ENCODE measurements at places on chromosomes 11 and 22.
A peak's percentile ranks its signal among the peaks of the same experiment; 100 is the strongest.

DNA sequence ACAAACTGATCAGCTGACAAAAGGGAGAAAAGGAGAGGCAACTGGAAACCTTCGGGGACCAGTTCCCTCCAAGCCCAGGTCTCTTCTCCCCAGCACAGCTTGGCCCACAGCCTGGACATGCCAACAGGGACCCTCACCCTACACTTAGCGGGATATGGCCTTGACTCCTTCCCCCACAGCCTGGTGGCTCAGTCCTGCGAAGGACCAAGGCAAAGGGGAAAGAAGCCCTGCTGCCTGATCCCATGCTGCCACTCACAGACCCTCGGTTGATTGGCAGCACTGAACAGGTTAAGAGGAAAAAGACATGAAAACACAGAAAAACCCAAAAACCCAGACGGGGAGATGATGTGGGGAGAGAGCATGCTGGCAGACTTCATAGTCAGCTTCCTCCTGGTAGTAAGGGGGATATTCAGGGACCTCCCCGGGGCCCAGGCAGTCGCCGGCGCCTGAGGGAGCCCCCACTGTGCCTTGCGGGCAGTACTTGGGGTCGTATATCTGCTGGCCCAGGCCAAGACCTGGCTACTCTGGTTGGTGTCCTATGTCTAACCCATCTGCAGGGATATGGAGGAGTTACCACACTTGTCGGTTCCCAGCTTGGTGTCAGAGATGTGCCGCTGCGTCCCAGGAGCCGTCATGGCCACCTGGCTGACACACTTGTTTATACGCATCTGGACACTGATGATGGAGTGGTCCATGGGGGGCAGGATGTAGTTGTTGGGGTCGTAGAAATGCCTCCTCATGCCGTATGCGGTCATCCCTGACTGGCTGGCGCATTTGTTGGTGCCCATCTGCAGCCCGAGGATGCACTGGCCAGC, 34.2 kb upstream of the HORMAD2 start:
- no peak for DNase-seq

DNA sequence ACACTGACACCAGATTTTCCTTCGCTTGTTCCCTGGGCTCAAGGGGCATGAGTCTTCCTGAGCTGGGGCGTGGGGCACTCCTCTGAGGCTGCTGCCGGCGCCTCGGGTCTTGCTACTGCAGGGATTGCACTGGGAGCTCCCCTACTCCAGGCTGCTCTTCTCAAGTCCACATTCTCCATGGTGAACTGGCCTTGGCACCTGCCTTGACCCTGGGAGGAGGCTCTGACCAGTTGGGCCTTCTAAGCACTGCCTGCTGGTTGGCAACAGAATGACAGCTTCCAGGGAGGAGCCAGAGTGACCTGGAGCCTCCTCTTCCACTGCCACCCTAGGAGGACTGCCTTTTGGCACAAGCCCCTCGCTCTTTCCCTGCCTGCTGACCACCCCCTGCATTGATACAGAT, 9.5 kb downstream of the FREY1 start:
- DNase-seq = no peak

DNA sequence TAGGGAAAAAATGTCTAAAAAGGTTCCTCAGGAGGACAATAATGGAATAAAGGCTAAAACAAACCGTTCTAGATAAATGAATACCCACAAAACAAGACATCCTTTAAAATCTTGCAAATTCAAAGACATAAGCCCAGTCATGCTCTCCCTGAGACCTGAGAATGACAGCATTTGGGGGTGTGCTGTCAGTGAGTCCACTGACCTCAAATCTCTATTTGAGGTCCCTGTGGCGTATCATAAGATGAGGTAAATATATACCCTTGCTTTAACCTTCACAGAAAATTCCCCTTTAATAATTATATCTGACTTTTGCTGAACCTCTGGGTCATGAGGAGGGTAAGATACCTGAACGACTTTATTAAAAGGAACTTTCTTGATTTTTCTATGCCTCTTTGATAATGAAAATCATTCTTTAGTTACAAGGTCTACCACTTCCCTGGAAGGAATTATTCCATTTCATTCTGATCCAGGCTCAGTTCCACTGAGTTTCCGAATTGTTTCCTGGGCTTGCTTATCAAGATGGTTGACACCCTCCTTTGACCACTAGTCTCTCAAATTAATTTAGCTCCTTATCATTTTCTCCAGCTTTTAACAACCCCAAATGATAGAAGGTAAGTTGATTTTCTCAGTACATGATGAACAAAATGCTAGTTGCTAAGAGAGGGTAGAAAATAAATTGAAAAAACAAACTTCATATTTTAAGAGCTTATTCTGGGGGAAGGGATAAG, 53.8 kb upstream of the CHRM4 start:
- no peak for DNase-seq

GRCh38 chr11:44199298-44199697, 103.8 kb downstream of the EXT2 start:
- DNase-seq = no peak

GRCh38 chr11:14290422-14290821, 68.6 kb downstream of the RRAS2 start:
- DNase-seq = no peak

GRCh38 chr11:100403816-100404215, 283.3 kb upstream of the ARHGAP42 start:
- DNase-seq = no peak

- DNase-seq = no peak
Observed at GRCh38 chr22:48757985-48758561, 1069.6 kb downstream of the BRD1 start.

- no peak for DNase-seq
Observed at GRCh38 chr22:50316114-50317065, 8.9 kb upstream of the PLXNB2 start.

DNA sequence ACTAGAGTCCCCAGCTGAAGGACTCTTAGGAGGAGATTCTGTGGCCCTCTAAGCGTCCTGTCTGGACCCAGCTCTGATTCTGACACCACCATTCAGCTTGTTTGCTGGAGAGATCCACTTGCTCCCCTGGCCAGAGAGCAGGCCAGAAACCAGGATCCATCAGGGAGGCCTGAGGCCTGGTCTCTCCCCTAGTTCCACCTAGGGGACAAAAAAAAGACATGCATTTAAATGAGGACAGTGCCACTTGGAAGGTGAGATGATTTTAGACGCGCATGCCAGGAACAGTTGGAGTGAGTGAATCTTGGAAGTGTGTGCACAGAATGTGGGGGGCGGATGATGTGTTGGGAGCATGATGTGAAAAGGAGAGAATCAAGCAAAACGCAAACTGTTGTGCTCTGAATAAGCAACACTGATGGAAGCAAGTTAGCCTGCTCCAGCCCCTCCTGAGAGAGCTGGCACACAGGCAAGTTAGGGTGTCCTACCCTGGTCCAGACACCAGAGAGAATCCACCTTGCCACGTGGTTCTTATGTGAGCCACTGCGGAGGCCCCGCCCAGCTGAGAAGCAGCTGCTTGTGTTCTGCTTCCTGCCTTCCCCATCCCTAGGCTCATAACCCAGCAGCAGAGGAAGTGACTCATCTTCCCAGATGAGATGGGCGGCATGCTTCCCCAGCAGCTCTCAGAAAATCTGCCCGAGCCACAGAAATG, 8.0 kb upstream of the SLCO2B1 start:
- peak; percentile 69 for DNase-seq

- no peak for DNase-seq
Observed at GRCh38 chr11:33892906-33893594, 1.2 kb upstream of the LMO2 start.

GRCh38 chr22:33070600-33070999, 12.4 kb upstream of the SYN3 start:
- no peak for DNase-seq

GRCh38 chr11:94974178-94974577, 669 bp downstream of the KDM4D start:
- no peak for DNase-seq

- DNase-seq = no peak
Observed at GRCh38 chr11:2305788-2306451, 4.1 kb downstream of the TSPAN32 start.

DNA sequence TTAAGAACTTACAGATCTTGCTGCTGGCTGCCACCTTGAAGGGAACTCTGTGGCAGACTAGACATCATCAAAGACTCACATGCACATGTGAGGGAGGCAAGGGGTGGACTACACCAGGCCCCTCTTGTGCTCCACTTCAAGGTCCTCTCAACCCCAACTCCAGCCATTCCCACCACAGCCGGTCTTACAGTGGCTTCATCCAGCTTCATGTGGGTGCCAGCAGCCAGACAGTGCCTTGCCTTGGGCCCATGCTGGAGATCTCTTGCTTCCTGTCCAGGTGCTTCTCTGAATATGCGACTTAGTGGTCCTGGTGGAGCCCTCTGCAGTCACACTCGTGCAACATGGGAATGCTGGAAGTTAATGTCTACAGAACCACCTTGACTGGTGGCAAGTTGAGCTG, 44.6 kb upstream of the WNT7B start:
- no peak for DNase-seq

- DNase-seq = peak; percentile 43
Observed at GRCh38 chr11:8959546-8960166, 4.6 kb downstream of the TMEM9B start.

DNA sequence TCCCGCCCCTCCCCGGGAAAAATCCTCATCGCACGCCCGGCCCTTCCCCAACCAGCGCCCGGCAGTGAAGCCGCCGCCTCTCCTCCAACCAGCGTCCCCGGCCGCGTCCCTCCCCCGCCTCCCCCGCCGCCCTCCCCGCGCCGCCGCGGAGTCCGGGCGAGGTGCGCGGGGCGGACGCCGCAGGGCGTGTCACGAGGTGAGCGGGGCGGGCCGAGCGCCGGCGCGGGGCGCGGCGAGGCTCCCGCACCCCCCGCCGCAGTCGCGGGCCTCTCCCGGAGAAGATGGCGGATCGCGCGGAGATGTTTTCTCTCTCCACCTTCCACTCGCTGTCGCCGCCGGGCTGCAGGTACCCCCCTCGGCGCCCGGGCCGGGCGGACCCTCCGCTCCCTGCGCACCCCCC, at the start of gene MAPK8IP2:
Gene MAPK8IP2, plus strand, starts transcription at position 256 of the 400 bp plus-strand sequence. Its CDS starts 26 bp downstream, at position 282.
- no peak for DNase-seq

DNA sequence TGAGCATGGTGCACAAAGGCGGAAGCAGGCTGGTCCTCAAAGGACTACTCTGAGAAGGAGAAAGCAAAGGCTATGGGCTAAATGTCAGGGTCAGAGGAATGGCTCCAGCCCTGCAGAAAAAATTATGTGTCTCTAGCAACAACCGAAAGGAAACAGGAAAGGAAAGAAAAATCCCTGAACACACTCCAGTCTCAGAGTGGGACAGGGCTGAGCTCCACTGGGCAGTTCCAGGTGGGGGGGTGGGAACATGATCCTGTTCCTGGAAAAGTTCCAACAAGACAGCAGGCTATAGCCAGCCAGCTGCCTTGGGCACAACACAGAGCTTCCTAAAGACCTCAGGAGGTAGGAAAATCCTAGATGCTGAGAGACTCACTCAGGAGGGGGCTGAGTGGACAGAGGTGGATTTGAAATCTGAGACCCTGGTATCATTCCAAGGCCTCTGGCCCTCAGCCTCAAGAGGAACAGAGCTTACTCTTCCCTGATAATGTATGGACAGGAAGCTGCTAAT, 1088.2 kb downstream of the TBC1D22A start:
- DNase-seq = no peak

All from stimulated activated CD4-positive, alpha-beta T cell treated with anti-CD3 and anti-CD28 coated beads, Interleukin-12 subunit alpha, Interleukin-12 subunit beta, amount 100 ng/mL, for 48 hours (primary cell).